Left cardiac atrium (tissue), 4 donors: ENCODE measurements at places on chromosomes 3 and 15.

GRCh38 chr3:10563396-10563795, 58.0 kb upstream of the ATP2B2 start:
- DNase-seq, result no peak

DNA sequence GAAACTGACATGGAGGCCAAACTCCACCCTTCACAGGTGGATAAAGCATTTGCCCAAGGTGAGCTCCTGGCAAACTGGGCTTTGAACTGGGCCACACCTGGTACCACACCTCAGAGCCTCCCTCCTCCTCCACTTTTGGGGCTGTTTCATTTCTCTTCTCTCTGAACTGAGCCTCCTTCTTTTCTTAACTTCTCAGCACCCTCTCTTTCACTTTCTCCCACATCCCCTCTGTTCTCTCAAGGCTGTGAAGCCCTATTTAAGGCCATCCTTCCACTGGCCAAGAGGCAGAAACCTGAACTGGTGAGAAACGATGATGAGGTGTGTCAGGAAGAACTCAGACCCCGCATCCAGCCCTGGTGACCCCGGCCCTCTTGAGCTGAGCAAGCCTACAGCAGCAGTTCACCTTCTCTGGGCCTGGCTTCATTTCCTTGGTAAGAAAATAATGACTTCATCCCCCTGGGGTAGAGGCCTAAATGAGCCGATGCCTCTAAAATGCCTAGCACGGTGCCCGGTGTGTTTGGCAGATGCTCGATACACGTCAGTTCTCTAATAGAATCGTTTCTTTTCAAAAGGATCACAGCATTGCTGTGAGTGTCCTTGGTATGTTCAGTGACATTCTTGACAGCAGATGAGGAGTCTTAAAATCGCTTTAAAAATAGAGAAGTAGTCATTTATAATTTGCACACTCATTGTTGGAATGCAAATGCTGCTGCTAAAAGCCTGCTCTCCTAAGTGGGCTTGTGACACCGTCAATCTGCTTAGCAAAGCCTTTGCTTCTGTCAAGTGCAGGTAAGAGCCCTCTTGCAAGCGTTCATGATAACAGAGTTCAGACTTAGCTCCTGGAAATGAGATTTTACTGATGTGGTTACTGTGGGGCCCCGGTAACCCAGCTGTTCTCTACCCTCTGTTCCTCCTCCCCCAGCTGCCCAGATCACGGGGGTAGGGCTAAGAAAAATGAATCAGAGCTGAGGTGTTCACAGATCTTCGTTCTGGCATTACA, 97.7 kb upstream of the ATP2B2 start:
- DNase-seq, result no peak

- DNase-seq, result no peak
Measured at GRCh38 chr15:76529911-76530310, 193.3 kb downstream of the ISL2 start.

DNA sequence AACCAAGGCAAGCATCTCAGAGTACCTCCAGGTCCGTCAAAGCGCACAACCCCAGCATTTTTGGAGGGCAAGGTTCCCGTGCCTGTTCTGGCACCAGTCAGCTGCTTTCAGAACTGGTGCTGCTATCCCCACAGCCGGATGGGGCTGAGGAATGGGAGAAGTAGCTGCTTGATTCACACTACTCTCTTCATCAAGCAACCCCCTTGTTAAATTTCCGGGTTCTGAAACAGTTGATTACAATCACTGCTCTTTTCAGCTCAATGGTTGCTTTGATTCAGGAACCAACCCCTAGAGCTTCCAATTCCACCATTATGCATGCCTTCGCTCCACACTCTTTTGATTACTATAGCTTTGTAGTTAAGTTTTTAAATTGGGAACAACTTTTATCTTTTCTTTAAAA, 12.3 kb upstream of the UBA7 start:
- DNase-seq, result no peak

- DNase-seq, result no peak
Measured at GRCh38 chr15:26805470-26805869, 32.6 kb upstream of the GABRB3 start.

DNA sequence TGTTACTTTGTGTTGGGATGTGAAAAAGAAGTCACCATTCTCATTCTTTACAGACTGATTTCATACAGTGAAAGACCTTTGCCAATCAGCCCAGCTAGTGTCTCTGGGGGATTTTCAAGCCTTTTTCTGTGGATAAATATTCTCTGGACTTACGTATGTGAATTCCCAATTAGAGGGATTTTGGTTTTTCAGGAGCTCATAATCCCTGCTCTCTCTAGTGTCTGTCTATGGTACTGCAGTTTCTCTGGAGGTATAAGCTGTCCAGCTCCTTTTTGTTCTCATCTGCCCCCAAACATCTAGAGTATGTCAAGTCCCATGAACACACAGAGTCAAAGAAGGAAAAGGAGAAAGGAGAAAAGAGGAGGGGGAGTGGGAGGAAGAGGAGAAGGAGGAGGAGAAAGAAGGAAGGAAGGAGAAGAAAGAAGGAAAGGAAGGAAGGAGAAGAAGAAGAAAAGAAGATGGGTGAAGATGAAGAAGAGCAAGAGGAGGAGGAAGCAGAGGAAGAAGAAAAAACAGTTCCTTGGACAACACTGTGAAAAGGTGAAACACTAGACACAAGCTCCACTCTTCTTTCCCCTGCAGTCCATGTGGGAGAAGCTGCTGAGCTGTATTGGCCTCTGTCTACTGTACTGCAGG, 218.6 kb downstream of the GREM1 start:
- no peak for DNase-seq

DNA sequence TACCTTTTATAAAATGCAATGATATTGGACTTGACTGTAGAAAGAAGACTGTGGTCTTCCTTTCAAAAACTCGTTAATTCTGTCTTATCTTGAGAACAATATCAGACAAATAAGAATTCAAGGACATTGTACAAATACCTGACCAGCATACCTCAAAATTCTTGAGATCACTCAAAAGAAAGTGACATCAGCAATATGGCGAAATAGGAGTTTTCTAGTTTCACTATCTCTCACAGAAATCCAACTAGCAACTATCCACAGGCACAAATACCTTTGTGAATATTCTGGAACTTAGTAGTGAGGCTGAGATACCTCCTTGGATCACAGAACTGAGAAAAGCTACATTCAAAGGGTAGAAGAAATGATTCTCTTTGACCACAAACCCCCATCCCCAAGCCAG, 419.7 kb downstream of the ZNF385D start:
- no peak for DNase-seq

DNA sequence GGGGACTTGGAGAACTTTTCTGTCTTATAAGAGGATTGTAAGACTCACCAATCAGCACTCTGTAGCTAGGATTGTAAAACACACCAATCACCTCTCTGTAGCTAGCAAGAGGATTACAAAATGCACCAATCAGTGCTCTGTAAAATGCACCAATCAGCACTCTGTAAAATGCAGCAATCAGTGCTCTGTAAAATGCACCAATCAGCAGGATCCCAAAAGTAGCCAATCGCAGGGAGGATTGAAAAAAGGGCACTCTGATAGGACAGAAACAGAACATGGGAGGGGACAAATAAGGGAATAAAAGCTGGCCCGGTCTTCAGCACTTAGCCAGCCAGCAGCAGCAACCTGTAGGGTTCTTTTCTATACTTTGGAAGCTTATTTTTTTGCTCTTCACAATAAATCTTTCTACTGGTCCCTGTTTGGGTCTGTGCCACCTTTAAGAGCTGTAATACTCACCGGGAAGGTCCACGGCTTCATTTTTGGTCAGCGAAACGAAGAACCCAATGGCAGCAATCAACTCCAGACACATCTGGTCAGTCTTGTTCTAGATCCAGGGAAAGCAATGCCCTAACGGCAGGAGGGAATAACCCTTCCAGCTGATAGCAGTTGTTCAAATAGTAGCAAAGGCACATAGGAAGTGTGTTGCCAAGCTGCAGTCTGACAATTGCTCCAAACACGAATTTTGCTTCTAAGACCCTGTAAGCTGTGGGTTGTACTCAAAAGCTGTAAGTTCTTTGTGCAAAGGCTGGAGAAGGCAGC, 135.6 kb downstream of the TJP1 start:
- no peak for DNase-seq

- no peak for DNase-seq
Measured at GRCh38 chr3:94064243-94064860, 1.5 kb downstream of the NSUN3 start.

- no peak for DNase-seq
Measured at GRCh38 chr15:29403772-29404171, 134.2 kb upstream of the NSMCE3 start.

DNA sequence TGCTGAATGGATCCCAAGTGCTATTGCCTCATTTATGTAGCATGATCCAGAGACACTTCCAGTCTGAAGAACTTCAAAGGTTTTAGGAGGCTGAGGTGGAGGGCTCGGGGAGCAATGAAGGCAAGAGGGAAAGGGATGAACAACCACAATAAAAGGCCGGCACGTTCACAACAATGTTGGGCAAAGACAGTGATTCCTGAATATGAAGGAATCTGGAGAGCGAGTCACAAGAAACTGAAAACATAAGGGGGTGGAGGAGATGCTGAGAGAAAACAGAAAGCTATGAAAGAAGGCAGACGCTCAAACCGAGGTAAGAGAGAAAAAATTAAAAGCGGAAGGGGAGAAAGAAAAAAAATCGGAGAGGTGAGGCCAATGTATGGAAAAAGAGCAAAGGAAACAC, 120.1 kb downstream of the GREM1 start:
- DNase-seq, result no peak

GRCh38 chr15:43487271-43487895, 5.6 kb downstream of the TP53BP1 start:
- DNase-seq, result no peak

GRCh38 chr3:64972793-64973192, 285.0 kb upstream of the ADAMTS9 start:
- DNase-seq, result no peak
